SK-N-SH treated with all-trans-retinoic acid at 6 μM for 48 hours (cell line): ENCODE measurements at places on chromosomes 5 and 9.

DNA sequence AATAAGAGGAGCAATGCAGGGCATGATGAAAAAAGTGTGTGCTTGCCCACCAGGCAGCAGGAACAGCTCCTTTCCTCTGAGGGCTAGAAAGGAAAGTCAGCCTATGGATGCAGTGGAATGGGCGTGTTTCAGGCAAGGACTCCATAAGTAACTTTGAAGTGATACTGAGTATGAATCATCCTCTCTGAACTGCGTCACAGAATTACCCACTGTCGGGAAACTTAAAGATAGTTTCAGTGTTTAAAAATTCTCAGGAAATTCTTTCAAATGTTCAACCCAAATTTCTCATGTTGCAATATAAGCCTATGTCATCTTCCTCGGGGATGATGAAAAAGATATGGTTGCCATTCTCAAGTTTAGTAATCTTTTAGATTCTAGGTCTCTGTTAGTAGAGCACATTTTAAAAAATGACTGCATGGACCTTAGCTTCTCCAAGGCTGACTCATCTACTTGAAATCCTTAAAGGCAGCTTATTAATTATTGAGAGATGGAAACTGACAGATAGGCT, 27.7 kb downstream of the PTCD2 start:
- ATAC-seq, result peak; percentile 98

DNA sequence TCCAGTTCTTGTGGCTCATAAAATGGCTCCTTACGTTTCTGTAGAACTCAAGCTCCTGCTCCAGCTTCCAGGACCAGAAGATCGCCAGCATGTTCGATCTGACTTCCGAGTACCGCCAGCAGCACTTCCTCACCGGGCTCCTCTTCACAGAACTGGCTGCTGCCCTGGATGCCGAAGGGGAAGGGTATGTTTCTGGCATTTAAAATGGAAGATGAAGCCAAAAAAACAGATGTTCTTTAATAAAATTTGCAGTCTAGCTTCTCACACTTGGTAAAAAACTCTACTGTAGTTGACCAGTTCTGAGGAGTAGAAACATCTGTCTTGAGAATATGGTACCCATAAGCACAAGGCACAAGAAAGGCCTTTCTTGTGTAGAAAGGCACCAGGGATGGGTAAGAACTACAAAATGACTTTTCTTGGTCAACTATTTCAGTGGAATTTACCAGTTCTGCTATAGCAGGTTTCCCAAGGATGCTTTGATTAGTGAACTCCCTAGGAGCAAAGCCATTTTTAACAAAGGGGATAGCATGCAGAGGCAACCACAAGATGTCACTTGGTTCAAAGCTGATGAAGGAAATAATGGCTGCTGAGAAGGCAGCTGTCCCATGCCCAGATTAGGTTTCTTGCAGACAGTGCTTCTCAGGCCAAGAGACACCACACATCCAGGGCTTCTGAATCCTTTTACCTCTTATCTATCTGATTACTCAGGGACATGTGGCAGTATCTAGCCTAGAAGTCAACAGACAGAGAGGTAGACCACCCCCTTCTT, 192.4 kb downstream of the DOCK8 start:
- no peak for ATAC-seq

GRCh38 chr5:127296321-127296720, 5.7 kb downstream of the MEGF10 start:
- ATAC-seq, result peak; percentile 72

DNA sequence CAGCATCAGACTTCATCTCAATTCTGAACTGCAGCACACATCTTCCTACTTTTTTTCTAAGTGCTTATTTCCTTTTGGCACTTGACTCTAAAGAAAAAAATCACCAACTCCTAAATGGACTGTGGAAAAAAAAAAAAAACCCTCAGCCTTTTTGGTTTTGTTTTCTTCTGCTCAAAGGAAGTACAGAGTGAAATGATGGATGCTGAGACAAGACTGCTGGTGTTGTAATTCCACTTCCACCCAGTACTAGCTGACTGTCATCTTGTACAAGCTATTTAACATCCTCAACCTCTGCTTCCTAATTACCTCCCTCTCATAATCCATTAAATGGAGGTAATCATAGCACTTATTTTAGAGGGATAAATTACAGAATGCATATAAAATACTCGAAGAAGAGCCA, 171.5 kb upstream of the GNA14 start:
- ATAC-seq, result peak; percentile 50; the same call in 2 of the 3 replicates

GRCh38 chr9:35845824-35846771, 17.1 kb downstream of the TMEM8B start:
- ATAC-seq, result no peak

DNA sequence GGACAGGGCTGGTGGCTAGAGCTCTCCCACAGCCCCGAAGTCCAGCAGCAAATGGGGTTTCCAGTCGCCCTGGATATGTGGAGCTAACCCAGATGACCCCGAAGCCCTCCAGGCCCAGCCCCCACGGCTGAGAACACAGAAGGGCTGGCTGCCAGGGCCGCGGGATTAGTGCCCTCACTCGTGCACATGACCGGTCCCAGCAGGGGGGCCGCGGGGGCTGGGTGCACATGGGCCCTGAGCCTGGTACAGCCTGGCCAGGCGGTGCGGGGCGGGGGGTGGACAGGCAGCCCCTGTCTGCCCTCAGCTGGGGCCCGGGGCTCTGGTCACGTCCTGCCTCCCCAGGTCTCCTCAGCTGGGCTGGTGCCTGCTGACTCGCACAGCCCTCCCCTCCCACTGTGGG, 5.9 kb downstream of the SSNA1 start:
- no peak for ATAC-seq

- no peak for ATAC-seq
Observed at GRCh38 chr5:37918424-37918823, 78.6 kb upstream of the GDNF start.

- no peak for ATAC-seq
Observed at GRCh38 chr5:16695779-16696178, 79.0 kb upstream of the RETREG1 start.

- ATAC-seq, result no peak
Observed at GRCh38 chr5:112923148-112923917, 1.3 kb upstream of the REEP5 start.

DNA sequence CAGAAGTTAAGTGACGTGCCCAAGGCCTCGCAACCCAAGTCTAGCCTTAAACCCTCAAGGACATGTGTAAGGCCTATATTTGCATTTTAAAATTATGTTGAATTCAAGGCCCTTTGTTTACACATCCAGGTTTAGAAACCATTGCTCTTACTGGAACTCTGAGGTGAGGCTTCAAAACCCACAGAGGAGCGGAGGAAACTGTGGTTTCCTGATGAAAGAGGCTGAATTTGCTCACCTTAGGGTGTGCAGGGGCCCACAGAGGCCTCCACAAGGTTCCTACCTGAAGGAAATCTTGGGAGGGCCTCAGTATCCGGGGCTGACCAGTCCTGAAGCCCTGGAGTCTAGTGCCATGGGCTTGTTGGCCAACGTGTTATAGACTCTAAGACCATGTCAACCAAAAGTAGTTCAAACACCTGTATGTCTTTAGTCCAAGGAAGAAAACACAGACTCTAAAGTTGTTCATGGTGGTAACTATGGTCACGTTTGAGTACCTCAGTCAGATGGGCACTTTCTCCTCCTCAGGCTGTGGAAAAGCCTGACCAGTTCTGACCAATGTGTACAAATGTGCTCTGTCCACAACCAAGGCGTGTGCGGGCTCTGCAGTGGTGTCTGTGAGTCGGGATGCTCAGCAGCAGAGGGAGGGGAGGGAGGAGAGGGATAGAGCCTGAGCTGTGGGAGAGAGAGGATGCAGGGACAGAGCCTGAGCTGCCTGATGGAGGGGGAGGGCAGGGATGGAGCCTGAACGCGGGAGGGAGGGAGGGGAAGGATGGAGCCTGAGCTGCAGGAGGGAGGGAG, 124.6 kb upstream of the ERCC6L2 start:
- no peak for ATAC-seq

GRCh38 chr5:13809921-13810320, 134.6 kb downstream of the DNAH5 start:
- ATAC-seq, result no peak

DNA sequence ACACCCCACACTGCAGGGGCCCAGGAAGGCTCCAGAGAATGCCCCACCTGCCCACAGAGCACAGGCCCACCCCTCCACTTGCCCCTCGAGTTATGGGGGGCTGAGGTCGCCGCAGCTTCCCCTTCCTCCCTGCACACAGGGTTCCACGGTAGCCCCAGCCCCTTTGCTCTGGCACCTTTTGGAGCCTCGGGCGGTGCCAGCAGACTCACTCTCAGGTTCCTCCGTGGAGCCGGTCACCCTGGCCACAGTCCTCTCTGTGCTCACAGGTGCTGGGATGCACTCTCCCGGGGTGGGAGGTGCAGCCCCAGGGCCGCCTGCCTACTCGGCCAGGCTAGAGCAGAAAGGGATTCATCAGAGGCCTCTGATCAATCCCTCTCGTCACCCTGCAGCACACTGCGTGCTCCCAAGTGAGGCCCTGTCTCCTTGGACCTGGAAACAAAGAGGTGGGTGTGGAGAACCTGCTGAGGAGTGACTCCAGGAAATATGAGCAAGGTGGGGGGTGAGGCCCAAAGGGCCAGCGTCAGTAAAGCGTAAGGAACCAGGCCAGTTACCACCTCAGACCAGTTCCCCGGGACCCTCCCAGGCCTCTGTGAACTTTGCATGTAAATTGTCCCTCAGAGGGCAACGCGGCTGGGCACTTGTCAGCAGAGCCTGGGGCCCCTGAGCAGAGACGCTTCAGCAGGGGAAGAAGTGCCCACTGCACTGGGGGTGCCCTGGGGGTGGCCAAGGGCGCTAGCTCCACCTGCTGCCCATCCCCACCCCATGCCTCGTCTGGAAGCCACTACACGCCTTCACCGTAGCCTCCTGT, 167.8 kb downstream of the OLFM1 start:
- no peak for ATAC-seq

- ATAC-seq, result no peak
Observed at GRCh38 chr5:174340226-174340625, 294.7 kb downstream of the NSG2 start.

- ATAC-seq, result peak; percentile 90
Observed at GRCh38 chr5:149406203-149406978, 27.3 kb upstream of the IL17B start.

DNA sequence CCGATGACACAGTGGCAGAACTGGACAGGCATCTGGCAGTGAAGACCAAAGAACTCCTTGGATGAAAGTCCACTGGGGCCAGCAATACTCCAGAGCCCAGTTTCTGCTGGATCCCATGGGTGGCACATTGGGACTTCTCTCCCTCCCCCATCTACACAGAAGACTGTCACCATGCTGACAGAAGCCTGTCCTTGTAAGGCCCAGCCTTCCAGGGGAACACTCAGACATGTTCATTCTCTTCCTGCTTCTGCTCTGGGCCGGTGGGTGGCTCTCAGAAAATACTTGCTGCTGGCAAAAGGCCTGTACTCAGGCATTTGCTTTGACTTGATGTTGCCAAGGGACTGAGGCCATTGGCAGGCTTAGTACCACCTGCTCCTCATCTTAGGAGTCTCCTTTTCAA, 48.3 kb upstream of the PTGS1 start:
- no peak for ATAC-seq

- no peak for ATAC-seq
Observed at GRCh38 chr9:75962013-75962661, 71.7 kb downstream of the PCSK5 start.

- ATAC-seq, result no peak
Observed at GRCh38 chr5:135106610-135107471, 72.8 kb upstream of the PITX1 start.

- ATAC-seq, result no peak
Observed at GRCh38 chr5:170372971-170373370, 16.2 kb downstream of the KCNMB1 start.

DNA sequence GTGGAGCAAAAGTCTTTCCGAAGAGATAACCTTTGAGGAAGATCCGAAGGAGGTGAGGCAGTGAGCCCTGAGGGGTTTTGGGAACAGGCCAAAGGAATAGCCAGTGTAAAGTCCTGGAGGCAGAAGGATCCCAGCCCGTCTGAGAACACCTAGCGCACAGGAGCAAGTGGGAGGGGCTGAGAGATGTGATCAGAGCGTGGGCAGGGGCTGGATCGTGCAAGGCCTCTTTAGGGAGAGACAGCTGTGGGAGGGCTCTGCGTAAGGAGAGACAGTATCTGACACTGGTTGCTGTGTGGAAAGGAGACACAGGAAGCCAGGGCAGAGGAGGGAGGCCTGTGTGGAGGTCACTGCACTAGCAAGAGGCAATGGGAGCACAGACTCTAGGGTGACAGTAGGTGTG, 68.2 kb downstream of the BARX1 start:
- ATAC-seq, result no peak

- ATAC-seq, result no peak
Observed at GRCh38 chr9:81716409-81716808, 27.1 kb upstream of the TLE1 start.

DNA sequence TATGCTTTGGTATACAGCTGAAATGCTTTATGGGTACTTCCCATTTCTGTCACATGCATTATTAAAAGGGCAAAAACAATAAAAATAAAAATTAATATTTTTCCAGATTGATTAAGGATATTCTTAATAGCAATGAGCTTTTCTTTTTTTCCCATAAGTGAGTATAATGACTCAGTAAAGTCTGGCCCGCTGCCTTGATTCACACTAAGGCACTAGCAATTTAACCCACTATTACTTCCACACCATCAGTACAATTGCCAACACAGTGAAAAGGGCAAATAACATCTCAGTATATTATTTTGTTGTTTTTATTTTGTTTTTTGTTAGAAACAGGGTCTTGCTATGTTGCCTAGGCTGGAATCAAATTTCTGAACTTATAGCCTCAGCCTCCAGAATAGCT, 150.1 kb downstream of the RNF180 start:
- no peak for ATAC-seq

DNA sequence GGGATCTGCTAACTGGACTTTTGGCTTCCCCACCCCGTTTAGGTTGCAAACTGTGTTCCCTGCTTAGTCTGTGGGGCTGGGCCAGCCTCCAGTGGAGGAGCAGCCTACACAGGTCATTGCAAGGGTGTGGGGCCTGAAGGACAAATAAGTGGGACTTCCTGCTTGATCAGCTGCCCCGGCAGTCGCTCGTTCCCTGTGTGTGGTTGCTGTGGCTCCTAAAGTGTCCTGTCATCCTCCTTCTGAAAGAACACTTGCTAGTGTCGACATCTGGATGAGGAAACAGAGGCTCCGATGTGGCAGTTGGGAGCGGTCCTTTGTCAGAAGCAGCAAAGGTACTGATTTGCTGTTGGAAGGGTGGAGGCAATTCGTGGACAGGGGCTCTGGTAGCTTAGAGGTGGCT, 88.9 kb upstream of the TBCA start:
- ATAC-seq, result no peak

DNA sequence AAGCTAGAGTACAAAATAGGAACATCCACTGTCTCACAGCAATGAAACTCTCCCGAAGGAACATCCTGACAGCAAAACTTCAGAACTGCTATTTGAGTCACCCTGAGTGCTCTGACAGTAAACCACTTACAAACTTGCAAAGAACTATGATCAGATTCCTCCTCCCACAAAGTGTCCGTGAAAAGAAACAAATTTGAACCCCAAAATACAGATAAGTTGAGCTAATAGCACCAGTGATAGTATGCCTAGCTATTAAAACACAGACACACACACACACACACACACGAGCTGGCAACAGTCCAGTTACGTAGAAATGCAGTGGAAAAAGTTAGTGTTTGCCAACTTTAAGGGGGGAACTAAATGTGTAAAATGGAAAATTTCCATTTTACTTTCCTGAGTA, 3.1 kb upstream of the GLIS3 start:
- peak; percentile 6 for ATAC-seq
